Cerebellar cortex (tissue), 1 donor: ENCODE measurements at places on chromosomes 2 and 18.
A peak's percentile ranks its signal among the peaks of the same experiment; 100 is the strongest.

DNA sequence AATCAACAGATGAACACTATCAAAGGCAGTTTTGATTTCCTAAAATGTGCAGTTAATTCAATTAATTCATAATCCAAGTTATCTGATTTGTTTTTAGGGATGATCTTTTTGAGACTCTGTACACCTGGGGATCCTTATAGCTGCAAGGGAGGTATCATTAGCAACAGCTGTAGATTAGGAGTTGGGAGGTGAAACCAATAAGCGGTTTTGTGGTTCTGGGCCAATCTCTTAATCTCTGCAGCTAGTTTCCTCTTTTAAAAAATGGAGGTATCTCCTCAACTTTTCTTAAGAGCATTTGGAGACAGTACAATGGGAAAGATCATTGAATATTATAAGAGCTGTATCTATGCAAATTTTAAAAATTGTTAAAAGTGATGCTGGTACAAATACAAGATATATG lies 126.0 kb downstream of the MC4R start:
- no peak for DNase-seq

DNA sequence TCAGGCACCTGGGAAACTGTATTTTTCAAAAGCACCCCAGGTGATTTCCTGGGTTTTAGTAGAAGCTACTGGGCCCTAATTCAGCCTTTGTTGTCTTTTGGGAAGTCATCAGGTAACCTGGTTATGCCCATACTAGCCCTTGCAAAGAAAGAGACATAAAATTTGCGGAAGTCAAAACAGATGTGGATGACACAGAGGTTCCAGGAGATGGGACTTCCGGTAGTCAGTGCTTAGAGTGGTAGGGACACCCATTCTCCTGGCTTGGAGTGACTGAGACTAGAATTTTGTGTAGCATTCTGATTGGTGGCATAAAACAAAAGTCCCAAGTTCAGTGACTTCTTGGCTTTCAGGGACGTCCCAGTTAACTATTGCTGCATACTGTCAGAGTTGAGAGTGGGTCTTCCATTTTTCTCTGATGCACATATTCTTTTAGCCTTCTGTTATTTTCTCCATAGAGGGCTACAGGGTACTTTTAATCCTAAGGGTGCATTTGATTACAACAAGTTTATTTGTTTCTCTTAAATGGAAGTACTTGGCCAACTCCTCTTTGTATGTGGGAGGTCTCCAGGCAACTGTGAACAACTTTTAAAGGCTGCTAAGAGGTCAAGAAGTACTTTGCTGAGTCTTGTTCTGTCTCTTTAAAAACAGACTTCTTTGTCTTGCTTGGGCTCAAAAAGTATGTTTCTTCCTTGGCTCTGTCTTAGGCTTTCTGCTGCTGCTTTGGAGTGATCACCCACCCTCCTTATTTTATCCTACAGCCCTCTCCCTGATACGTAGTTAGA lies 8.8 kb downstream of the NAB1 start:
- no peak for DNase-seq

DNA sequence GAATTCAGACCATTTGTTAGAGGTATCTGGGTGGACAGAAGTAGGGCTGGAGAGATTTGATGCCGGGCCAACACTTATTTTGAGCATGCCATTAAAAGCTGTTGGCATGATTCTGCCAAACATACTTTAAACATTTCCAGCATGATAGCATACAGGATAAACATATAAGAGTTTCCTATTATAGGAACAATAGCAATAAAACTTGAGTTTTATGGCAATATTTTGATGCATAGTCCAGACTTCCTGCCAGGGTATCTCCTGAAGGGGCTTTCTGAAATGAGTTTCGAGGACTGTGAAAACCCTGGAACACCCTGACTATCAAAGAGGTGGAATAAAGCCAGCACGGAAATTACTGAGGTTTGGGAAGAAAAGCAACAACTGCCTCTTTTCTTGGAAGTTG lies 1398.0 kb upstream of the NXPH2 start:
- DNase-seq, result peak; percentile 80

- no peak for DNase-seq
Measured at GRCh38 chr2:125272651-125273050, 1247.6 kb downstream of the CNTNAP5 start.

GRCh38 chr2:171598713-171599319 lies 76.5 kb downstream of the CYBRD1 start:
- DNase-seq, result peak; percentile 67

GRCh38 chr2:117068371-117068770 lies 746.1 kb upstream of the DDX18 start:
- DNase-seq, result no peak

GRCh38 chr2:84919885-84920580 lies 14.6 kb downstream of the TMSB10 start:
- DNase-seq, result no peak

DNA sequence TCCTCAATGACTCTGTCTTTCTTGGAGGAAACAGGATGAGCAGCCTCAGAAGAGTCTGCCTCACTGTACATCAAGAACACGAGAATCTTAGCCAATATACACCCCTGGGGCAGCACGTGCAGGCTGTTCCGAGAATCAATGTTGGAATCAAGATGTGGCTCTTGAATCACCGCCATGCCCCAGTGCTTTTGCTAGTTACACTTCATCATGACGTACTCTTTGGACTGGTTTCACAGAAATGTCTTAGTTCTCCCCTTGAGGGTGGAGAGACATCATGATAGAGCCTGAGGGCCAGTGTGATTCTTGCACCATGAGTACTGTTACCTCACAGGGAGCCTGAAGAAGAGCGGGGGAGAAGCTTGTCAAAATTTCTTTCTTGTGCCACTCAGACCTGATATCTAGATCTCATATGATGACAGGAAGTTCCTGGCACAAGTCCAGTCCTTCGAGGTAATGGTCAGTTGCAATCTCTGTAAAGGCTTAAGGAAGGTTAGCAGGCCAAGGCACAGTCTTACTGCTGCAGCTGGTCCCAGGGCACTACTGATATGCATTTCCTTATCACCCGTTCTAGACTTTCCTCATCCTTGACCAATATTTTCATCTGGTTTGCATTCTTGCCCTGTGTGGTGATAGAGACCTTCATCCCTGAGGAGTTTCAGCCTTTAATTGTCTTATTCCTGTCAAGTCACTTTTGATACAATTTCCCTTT lies 28.2 kb upstream of the STAT4 start:
- no peak for DNase-seq

- DNase-seq, result no peak
Measured at GRCh38 chr2:224407241-224407701, 5.4 kb upstream of the FAM124B start.

DNA sequence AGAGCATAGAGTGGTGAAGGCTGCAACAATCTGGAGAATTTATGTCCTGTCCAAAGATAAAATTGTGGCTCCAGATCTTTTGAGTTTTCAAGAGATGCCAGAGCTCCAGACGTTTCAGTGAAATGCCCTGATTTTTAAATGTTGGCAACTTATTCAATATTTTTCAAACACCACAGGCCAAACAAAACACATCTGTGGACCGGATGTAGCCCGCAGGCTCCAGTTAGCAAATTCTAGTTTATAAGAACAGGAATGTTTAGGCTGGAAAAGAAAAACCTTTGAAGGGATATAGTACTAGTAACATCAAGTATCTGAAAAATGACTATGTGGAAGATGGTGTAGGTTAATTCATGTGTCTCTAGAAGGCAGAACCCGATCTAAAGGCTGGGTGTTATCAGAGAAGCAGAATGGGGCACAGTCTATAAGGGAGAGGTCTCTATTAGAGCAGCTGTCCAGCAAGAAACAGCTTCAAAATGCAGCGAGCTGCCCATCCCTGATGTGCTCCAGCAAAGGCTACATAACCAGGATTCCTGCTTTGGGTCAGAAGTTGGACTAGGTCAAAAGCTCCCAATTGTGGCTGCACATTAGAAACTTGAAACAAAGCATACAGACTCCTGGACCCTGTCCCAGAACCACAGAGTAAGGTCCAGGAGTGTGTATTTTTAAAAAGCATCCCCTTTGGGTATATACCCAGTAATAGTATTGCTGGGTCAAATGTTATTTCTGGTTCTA lies 105.9 kb downstream of the ANKRD44 start:
- no peak for DNase-seq

- DNase-seq, result no peak
Measured at GRCh38 chr18:35818353-35818667, 154.2 kb upstream of the RMP24 start.

- no peak for DNase-seq
Measured at GRCh38 chr2:164053021-164053420, 317.2 kb upstream of the FIGN start.
